ENCODE measurements at places on chromosomes 12 and 14. TPM values are rescaled to one million over a fixed set of nuclear protein-coding genes. Genes with fewer than 3 reads are reported as not detected.

SLC25A47 gene
- not detected for total RNA-seq

KRT82 gene
- total RNA-seq: not detected

CLEC1A gene
- not detected for total RNA-seq

GRCh38 chr12:42283739-42284138 is 42.2 kb downstream of the ZCRB1 start:
- no peaks in the 10 kb centered on the region for H3K36me3 ChIP-seq
- DNase-seq: no peak
- H3K27ac ChIP-seq: no peak overlapping the region
- peaks cover 4% of the 10 kb centered on the region for H3K27me3 ChIP-seq
- no peak overlapping the region for H3K4me3 ChIP-seq

- H3K4me1 ChIP-seq: no peaks in the 10 kb centered on the region
- no peak overlapping the region for H3K27ac ChIP-seq
- no peak overlapping the region for H3K4me3 ChIP-seq
Observed at GRCh38 chr12:69115951-69116350, 123.4 kb upstream of the CPSF6 start.

DNA sequence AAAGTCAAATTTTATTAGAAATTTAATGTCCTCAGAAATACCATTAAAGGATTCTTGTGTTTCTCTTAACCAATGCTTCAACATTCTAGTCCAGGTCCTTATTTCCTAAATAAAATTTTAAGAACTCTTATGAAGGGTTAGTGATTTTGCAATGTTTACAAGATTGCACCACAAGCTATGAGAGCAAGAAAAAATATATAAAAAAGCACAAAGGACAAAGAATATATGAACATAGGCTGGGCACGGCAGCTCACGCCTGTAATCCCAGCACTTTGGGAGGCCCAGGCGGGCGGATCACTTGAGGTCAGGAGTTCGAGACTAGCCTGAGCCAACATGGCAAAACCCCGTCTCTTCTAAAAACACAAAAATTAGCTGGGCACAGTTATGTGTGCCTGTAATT is 7.7 kb downstream of the RACGAP1 start:
- peaks cover 6% of the 10 kb centered on the region for H3K4me1 ChIP-seq
- H3K36me3 ChIP-seq: peaks cover 3% of the 10 kb centered on the region
- H3K27ac ChIP-seq: peak overlapping the region; percentile 48
- DNase-seq: no peak
- H3K4me3 ChIP-seq: no peak overlapping the region
- H3K27me3 ChIP-seq: no peaks in the 10 kb centered on the region

DNA sequence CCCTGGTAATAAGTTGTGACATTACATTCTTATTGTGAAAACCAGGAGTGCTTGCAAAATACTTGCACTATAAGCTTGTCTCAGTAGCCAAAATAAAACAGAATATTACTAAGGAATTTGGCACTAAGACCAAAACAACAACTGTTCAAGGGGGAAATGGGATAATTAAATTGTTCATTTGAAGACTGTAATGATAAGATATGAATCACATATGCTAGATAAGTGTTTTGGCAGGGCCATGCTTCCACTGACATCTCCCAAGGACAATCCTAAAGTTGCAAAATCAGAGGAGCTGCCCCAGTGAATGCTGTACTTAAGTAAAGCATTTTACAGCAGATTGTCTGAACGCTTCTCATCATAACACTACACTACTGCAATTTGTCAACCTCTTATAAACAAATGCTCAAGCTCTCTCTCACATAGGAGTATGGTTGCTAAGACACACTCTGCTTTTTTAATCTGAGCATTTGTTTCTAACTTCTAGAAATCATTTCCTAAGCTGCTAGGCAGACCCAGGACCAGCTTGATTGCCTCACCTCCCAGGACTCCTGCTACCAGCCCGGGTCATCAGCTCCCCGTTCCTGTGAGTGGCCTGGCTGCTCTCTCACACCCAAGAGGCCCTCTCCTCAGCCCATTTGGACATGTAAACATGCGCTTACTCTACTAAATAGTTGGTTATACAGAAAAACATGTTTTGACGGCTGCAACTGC is 191.5 kb downstream of the PAX9 start:
- no peaks in the 10 kb centered on the region for H3K27me3 ChIP-seq
- no peak overlapping the region for H3K4me3 ChIP-seq
- H3K4me1 ChIP-seq: no peaks in the 10 kb centered on the region
- H3K36me3 ChIP-seq: no peaks in the 10 kb centered on the region

- no peak overlapping the region for H3K4me3 ChIP-seq
- no peaks in the 10 kb centered on the region for H3K4me1 ChIP-seq
- no peak for DNase-seq
- no peaks in the 10 kb centered on the region for H3K27me3 ChIP-seq
Observed at GRCh38 chr14:78798757-78799156, 628.6 kb downstream of the NRXN3 start.

DNA sequence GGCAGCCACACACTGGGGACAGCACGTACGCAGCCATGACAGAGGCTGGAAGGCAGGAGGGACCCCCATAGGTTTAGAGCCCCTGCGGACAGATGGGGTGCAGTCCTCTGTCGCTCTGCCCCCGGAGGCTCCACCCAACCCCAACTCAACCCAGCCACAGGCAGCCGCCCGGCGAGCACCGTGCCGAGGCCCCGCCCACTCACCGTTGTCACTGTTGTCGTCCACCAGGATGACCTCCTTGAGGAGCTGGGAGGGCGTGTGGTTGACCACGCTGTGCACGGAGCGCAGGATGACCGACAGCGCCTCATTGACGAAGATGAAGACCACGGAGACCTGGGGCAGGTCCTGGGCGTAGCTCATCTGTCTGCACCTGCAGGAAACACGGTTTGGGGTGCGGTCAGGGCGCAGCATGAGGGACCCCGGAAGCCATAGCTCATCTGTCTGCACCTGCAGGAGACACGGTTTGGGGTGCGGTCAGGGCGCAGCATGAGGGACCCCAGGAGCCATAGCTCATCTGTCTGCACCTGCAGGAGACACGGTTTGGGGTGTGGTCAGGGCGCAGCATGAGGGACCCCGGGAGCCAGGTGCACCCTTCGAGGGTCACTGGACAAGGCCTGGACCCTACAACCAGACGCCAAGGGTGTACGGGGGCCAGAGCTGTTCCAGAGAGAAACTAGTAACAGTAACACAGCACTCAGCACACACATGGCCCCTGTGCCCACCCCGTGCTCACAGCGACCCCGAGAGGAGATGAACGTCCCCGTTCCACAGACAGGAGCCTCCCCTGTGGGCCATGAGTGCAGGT is 66.9 kb downstream of the GALNT9 start:
- H3K36me3 ChIP-seq: no peaks in the 10 kb centered on the region
- H3K4me1 ChIP-seq: no peaks in the 10 kb centered on the region
- no peak for DNase-seq
- no peak overlapping the region for H3K27ac ChIP-seq
- H3K27me3 ChIP-seq: no peaks in the 10 kb centered on the region

- H3K36me3 ChIP-seq: no peaks in the 10 kb centered on the region
- peak overlapping the region; percentile 75 for H3K27ac ChIP-seq
- no peak overlapping the region for H3K4me3 ChIP-seq
Observed at GRCh38 chr14:50038398-50039119, 77.8 kb downstream of the VCPKMT start.
